ENCODE measurements at places on chromosomes 5 and 9. TPM values are rescaled to one million over a fixed set of nuclear protein-coding genes. Genes with fewer than 3 reads are reported as not detected.

The ZNF454 gene
- not detected for total RNA-seq

The EQTN gene
- not detected for total RNA-seq

The DBH gene
- total RNA-seq: not detected

The HSD17B3 gene
- total RNA-seq: 2.4 TPM

The PTGES2 gene
- 93.5 TPM for total RNA-seq

DNA sequence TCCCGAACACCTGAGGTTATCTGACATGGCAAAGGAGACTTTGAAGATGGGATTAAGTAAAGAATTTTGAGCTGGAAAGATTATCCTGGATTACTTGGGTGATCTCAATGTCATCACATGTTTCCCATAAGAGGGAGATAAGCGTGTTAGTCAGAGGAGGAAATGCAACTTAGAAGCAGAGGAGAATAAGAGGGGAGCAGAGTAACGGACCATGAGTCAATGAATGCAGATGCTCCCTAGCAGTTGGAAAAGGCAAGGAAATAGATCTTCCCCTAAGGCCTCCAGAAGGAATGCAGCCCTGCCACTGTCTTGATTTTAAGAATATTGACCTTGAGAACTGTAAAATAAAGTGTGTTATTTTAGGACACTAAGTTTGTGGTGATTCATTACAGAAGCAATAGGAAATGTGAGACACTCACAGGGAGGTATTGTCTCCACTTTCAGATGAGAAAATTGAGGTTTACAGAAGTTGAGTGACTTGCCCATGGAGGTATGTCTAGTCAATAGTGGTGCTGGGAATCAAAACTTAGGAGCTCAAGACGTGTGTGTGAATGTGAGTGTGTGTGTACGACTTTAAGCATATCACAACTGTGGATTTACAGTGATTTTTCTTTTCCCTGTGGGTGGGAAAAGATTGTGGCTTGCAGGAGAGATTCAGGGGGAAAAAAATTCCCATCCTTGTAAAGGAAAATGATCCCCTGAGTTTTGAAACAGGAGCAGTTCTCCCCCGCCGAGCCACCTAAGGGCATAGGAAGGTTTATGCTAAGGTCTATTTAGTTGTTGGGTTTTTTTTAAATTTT lies 125.3 kb downstream of the TRIM32 start:
- DNase-seq: no peak

DNA sequence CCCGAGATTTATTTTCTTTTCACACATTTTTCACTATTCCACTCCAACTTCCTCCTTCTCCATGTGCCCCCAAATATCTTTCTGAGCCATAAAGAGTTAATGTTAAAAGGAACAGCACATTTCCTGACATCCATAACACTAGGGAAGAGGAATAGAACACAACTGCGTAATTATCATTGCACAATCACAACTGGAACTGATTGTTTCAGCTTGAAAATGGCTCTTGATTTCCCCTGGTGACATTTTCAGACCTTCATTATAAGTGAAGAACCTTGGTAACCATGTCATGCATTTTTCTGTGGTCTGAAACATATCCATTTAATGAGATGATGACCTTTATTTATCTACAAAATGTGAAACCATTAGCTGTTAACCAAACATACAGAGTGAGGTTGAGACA lies 82.4 kb downstream of the PCSK1 start:
- no peak for DNase-seq

DNA sequence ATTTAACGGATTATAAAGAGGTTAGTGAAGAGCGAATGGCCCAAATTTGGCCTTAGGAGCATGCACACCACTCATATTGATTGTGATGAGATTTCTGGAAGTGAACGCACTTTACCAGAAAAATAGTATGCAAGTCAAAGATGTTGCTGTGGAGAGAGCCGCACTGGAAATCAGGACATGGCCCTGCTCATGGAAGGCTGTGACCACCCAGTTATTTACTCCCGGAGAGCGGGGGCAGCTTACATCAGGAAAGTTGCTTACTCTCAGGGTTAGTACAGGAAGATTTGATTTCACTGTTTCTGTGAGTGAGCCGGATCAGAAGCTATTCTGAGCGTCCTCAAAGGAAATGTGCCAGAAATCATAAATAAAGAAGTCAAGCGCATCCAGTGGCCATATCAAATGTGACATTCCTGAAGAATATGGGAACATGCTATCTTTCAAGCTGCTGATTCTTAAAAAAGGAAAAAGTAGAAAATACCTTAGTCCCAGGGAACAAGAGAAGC lies 42.9 kb upstream of the STRBP start:
- DNase-seq: no peak

- DNase-seq: peak; percentile 12
These were observed 5.8 kb upstream of the C5orf52 start for GRCh38 chr5:157665467-157666070.

DNA sequence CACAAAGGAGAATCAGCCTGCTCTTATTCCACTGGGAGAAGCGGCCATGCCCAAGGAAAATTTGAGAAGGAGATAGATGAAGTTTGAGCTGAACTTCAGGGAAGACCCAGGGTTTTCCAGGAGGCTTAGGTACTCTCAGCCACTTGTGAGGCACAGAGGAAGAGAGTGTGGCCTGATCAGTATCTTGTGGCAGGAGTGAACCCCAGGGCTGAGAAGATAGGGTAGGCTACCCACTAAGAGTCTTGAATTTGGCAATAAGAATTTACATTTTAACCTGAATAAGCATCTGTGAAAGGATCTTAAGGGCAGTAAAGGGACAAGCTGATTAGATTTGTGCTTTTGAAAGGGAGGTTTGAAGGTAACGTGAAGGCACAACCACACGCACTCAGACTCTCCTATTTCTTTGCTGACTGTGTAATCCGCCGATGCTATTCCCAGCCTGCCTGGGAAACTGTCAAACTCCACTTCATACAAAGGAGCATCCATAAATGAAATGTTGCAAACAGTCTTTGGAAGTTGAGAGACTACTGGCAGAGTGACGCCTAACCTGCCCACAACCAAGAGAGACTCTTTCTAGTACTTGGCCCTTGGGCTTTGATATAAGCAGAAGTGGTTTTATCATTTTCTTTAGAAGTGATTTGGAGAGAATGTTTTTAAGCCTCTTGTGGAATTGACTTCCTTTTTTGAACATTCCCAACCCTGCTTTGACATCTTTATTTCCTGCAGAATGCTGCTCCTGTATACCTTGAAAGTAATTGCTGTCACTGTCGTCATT lies 108.2 kb upstream of the VCAN start:
- DNase-seq: no peak

DNA sequence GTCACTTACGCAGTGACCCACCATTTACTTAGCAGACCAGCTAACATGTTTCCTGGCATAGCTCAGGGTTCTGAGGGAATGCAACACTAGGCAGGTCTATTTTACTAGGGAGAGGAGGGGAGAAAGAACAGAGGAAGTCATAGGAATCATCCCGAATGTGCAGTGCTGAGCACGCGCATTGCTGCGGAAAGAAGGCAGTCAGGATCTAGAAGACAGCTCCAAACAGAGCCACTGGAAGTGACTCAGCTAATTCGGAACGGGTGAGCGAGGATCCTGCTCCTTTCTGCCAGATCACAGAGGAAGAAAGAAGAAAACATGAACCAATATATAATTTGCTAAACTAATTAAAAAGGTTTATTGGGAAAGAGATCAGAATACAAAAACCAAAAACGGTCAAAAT lies 339.8 kb downstream of the EFNA5 start:
- DNase-seq: no peak

DNA sequence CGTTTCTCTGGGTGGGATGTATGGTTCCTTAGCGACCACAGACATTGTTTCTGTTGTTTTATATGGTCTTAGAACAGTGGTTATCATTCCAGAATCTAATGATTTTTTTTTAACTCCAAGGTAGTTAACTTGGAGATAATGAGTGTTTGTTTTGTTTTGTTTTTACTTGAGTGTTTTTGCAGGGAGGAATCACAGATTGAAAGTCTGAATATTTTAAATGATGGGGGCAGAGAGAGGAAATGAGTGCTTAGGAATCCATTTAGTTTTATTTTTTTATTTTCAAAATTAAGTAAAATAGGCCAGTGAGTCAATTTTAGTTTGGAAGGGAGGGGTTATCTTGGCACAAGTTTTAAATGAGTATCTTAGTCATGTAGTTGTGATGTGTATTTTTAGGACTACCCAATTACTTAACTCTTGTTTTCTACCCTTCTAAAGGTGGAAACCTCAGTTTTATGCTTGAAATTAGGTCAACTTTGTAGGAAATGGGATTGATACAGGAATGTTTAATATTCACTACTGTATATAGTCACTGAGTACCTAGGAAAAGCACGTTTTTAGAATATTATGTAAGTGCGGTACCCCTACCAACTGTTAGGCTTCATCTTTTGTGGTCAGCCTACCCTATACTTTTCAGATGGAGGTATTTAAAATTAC lies 2.0 kb downstream of the UBE2R2 start:
- peak; percentile 8 for DNase-seq

DNA sequence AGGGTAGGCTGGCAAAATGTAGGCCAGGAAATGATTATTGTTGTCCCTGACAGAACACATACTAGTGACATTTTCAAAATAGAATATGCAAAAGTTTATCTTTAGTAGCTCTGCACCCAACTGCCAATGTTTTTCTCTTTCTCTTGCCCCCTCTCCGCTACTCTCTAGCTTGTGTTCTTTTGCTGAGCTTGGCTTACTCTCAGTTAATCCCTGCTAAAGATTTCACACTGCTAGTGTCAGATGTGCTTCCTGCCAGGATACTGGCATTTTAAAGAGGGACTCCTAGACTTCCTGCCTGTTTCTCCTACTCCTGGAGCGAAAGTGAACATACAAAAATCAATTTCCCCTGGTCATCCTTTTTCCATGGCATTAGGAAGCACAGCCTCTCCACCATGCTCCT lies 260.5 kb downstream of the ARRDC3 start:
- no peak for DNase-seq
